ENCODE measurements at places on chromosomes 5 and 9.

- no peak for DNase-seq
These were observed 21.6 kb downstream of the NCS1 start for GRCh38 chr9:130193531-130194377.

DNA sequence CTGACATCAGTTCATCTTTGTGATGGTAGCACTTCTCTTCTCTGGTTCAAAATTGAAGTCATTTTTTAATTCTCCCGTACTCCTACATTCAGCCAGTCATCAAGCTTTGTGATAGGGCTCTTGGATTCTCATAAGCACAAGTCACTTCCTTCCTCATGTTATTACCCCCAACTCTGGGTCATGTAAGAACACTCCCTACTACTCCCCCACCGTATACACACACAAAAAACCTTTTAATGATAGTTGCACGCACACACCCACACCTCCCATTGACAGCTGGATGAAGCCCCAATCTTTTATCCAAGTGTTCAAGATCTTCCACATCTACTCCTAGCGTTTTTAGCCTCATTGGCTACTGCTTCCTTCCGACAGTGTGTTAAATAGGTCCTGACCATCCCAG lies 16.8 kb downstream of the KDM3B start:
- peak; percentile 11 for DNase-seq

DNA sequence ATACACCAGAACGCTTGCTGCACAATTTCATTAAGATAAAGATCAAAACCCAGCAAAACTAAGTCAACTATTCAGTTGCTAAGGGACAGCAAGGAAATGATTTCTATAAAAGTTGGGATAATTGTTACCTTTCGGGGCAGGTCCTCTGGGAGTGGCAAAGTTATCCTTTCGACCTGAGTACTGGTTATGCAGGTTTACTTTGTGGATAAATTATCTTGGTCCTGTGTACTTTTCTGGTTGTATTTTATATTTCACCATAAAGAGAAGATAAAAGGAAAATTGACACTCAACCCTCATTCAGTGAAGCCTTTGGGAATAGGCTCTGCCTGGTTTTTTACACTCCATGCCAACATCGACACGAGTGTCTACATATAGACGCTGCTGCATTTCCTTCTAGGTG lies 146.5 kb downstream of the SYK start:
- DNase-seq, result no peak

GRCh38 chr5:14109041-14109747 lies 33.9 kb upstream of the TRIO start:
- peak; percentile 3 for DNase-seq

GRCh38 chr5:140800816-140801493 lies at the start of gene PCDHA3:
Gene PCDHA3 (plus strand): TSS chr5:140801057.
- no peak for DNase-seq

GRCh38 chr9:137547687-137548543 lies 2.3 kb downstream of the PNPLA7 start:
- no peak for DNase-seq

DNA sequence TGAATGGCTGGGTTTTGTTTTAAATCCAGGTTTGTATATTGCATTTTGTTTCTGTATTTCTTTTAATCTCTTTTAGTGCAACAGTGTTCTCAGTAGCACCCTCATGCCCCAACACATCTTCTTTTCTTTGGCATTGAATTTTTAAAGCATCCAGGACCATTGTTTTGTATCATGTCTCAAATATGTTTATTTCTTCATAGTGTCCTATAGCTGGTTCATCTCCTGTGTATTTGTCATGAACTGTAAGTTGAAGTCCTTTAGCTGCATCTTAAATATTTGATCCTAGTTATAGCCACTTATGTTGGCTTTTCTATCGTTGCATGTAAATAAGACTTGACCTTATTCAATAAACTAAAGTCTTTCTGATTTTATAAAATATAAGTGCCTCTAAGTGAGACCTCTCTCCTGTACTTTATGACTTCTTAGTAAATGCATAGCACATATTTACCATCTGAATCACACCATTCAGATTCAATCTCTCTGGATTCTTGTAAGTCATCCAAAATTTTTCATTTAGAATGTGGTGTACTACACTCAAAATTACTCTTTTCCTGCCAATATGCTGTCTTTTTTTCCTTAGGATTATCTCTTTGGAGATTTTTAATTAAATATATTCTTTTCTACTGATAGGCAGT lies 21.0 kb upstream of the ERCC6L2 start:
- DNase-seq, result no peak

DNA sequence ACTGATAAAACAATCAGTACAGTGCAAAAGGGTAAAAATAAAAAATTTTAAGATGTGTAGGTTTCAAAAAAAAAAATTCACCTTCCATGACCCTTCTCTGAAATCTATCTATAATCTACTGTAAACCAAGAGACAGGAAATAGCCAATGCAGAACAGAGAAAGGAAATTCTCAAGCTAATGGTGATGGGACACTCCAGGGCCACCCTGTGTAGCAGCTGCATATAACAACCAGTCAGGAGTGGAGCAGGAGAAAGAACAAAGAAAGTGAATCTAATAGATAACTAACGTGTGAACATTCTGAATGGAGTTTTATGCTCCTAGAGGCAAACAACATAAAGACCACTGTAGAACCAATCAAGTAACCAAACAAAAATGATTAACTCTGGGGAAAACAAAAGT lies 16.6 kb downstream of the SPTLC1 start:
- DNase-seq, result no peak

DNA sequence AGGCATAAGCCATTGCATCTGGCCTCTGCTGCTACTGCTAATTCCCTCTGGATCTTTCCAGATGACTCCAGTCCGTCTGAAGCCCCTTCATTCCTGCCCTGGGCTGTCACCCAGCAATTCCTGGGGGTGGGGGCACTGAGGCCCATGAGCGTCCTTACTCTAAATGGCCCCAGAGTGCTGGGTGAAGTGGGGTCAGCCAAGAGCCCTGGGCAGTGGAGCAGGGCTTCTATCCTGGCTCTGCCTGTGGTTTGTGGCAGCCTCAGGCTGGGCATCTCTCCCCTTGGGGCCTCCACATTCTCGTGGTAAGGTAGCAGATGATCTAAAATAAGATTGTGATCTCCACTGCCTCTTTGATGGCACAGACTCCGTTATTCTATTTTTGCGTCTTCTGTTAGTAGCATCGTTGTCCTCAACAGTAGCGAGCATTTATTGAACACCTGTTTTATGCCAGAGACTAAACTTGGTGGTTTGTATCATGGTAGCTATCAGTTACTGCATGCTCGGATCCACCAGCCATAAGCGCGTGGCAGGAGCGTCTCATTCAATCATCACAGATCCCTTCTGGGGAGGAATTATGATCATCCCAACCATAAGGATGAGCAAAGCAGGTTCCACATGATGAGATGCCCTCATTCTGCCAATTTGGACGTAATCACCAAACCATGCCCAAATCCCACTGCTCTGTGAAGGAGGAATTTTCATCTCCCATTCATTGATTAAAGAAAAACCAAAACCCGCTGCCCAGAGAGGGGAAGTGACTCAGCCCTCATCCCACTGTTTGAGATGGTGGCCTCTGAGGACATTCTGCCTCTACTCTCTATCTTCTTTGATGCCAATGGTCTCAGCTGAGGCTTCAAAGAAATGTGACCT lies 21.9 kb upstream of the DUSP1 start:
- DNase-seq, result no peak

GRCh38 chr5:112283943-112284929 lies 134.8 kb downstream of the EPB41L4A start:
- no peak for DNase-seq

DNA sequence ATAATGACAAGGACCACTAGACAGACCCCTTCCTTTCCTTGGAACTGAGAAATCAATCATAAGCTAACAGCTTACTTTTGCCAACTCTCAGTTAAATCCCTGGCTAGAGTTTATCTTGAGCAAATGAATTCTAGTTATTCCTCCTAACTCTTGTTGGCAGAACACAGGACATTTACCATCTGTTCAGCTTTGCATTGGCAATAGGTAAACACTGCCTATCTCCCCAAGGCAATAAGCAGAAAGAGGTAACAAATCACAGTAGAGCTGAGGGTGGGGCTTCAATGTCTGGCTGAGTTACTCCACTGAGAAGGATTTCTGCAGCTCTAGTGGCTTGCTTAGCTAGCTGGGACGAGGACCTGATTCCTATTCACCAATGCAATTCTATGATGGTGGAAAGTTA lies 503.3 kb upstream of the GRIA1 start:
- no peak for DNase-seq

DNA sequence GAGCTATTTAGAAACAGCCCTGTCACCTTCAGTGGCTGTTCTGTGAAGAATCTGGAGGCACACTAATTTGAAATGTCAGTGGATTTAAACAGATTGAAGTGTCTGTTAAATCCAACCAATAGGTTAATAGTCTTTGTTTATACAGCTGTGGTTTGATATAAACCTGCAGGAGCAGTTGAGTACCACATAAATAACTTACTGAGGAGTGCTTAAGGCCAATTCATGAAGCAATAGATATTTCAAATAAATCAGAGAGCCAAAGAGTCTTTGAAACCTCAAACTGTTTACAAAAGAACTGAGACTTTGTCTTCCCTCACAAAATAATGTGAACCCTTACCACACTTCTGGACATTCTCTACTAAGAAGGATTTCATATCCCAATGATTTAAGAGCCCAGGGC lies 111.9 kb downstream of the FEM1C start:
- DNase-seq, result no peak

DNA sequence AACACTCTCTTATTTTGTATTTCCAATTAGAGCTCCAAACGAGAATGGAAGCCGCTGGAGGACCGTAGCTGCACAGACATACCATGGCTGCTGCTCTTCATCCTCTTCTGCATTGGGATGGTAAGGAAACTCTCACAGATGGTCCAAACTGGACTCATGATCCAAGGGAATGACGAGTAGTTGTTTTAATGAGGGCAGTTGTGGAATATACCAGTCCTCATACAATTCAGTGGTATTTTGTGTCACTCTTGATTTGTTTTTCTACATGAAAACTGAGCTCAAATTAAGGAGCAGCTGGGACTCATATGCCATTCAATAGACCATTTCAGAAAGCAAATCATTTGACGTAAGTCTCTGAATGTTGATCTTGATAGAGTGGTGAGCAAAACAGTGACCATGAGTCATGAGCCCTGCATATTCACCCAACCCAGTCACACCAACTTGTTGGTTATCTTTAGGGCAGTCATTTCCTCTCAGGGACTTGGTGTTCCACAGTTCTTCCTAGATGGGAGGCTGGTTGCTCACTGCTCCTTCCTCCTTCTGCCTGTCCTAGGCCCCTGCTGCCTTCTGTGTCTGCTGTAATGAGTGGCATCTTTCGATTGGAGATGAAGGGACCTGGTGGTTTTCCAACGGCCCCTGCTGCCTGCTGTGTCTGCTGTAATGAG lies 54.9 kb downstream of the SLC44A1 start:
- peak; percentile 89 for DNase-seq

DNA sequence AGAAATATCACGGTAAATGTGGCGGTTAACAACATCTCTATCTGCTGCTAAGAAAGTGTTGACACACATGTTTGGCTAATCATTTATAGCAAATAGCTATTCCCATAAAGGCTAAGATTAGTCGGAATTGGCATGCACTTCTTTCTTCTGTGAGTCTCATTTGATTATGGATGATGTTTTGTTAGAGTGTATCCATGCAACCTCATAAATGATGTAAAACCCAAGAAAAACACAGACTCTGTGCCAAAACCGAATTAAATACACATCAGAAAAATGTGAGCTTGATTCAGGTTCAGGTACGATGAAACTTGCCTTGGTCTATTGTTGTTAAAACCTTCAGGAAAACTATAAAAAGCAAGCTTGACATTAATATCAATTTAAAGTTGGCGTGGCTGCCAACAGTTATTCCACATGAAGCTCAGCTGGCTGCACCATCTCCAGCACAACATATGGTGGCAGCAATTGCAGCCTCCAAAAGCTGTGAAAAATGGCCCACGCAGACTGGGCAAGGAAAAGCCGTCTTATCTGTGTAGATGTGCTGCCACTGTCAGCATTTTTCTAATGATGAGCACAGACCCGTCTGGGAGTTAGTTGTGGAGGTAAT lies 41.1 kb upstream of the ICE1 start:
- DNase-seq, result no peak

GRCh38 chr5:58454025-58454424 lies 5.9 kb downstream of the PLK2 start:
- no peak for DNase-seq

DNA sequence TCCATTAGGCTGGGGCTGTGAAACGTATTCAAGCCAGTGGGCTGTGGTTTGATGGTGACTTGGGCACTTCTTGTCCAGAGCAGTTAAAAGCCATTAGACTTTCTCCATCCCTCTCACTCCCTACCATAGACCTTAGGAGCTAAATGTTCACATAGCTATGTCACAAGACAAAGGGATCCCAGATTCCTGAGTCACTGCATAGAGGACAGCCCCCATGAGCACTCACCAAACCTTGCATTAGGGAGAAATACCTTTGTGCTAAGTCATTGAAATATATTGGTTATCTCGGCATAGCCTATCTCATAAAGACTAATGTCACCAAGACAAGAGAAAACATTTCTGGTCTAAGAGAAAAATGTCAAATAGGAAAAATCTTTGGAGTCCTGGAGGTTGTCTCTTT lies 104.3 kb downstream of the TRPM6 start:
- no peak for DNase-seq

DNA sequence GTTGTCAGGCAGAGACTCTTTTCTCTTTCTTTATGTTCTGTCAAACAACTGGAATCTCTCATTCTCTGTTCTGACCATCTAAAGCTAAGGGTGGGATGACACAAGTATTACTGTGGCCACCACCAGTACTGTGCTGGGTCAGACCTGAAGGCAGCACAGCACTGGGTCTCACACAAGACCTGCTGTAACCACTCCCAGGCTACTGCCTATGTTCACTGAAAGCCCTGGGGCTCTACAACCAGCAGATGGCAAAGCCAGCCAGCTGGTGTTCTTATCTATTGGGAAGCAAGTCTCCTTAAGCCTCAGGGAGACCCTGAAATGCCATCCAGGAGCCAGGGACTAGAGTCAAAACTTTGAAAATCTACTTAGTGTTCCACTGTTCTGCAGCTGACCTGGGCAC lies 189.5 kb downstream of the SLCO4C1 start:
- no peak for DNase-seq

DNA sequence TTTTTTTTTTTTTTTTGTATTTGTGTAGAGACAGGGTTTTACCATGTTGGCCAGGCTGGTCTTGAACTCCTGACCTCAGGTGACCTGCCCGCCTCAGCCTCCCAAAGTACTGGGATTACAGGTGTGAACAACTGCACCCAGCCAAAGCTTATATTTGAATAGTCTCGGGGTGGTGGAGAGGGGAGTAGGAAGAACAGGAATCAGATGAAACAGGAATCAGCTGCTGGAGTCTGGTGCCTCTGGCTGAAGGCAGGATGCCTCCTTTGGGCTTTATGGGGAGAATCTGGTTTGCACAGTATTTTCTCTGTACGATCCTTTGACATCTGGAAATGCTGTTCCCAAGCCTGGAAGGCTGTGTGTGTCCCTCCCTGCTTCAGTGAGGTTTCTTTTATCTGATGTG lies 10.9 kb downstream of the C5orf52 start:
- DNase-seq, result no peak

- DNase-seq, result no peak
These were observed 19.5 kb upstream of the RANBP6 start for GRCh38 chr9:6034954-6035353.

GRCh38 chr5:36877667-36878391 lies 1.3 kb downstream of the NIPBL start:
- DNase-seq, result no peak
